ENCODE measurements at places on chromosomes 1 and 21. TPM values are rescaled to one million over a fixed set of nuclear protein-coding genes. Genes with fewer than 3 reads are reported as not detected.

CELA2A gene
- total RNA-seq, result not detected

DNA sequence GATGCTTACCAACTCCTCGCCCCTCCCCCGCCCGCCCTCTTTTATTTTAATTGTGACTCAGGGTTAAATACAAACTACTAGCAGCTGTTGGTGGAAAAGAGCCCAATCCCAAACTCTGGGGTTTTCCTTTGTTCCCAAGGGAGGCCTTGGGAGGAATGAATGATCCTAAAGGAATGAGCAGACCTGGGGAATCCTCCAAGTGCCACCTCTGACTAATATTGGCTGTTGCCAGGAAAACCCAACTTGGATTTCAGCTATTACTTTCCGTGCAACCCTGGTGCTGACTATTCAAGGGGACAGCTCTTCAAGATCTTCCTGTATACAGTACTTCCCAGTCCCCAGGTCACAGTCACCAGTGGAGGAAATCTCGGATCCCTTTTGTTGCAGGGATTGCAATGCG is 1.3 kb upstream of the S100A10 start:
- DNase-seq, result no peak

GRCh38 chr1:47558601-47559593 is 121.1 kb downstream of the FOXD2 start:
- no peak for DNase-seq

AGO4 gene
- 12.2 TPM for total RNA-seq

- no peak for DNase-seq
Measured at GRCh38 chr1:241638099-241638682, 2.0 kb downstream of the CHML start.

DNA sequence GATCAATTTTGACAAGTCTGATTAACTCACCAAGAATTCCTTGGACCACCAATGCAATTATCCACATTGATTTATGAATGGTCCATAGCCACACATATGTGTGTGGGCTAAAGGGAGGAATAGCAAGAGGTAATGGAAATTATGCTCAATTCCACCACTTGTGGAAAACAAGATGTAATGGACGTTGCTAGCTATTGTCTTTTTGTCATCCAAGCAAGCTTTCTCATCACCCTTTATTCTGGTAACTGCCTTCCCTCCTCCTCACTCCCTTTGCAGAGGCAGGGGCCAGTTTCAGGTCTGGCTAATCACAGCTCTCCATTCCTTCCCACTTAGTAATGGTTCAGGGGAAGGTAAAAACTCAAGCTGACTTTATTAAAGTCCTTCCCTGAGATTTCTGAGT is 24.7 kb upstream of the RAB3GAP2 start:
- DNase-seq, result no peak

IGSF21 gene
- 6.6 TPM for total RNA-seq

DNA sequence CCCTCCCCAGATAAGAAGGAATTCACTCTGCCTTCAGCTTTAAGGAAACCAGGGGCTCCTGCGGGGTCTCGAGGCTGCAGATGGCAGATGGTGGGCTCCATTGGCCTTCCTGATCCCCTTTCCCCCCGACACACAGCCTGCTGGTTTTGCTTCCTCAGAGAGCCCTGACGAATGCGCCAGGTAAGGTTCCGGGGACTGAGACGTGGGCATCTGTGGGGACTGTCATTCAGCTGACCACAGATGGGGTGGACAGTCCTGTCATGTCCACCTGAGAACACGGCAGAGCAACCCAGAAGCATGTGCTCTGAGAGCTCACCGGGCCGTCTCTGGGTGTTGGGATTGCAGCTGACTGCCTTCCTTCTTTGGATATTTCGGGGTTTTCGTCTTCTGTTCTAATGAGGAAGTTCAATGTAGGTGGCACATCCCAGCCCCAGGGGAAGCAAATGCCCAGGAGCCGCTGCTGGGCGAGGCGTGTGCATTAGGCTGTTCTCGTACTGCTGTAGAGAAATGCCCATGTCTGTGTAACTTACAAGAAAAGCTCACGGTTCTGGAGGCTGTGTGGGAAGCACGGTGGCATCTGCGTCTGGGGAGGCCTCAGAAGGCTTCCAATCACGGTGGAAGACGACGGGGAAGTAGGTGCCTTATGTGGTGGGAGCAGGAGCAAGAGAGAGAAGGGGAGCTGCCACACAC is 22.6 kb upstream of the TTC34 start:
- no peak for DNase-seq

FLG2 gene
- total RNA-seq, result not detected

RNF223 gene
- 2.3 TPM for total RNA-seq

- DNase-seq, result no peak
Measured at GRCh38 chr1:247386217-247386616, 29.8 kb upstream of the NLRP3 start.

TESK2 gene
- 2.7 TPM for total RNA-seq

GRCh38 chr1:242139442-242139841 is 140.5 kb upstream of the MAP1LC3C start:
- DNase-seq, result no peak

GART gene
- total RNA-seq, result 60.9 TPM

DNA sequence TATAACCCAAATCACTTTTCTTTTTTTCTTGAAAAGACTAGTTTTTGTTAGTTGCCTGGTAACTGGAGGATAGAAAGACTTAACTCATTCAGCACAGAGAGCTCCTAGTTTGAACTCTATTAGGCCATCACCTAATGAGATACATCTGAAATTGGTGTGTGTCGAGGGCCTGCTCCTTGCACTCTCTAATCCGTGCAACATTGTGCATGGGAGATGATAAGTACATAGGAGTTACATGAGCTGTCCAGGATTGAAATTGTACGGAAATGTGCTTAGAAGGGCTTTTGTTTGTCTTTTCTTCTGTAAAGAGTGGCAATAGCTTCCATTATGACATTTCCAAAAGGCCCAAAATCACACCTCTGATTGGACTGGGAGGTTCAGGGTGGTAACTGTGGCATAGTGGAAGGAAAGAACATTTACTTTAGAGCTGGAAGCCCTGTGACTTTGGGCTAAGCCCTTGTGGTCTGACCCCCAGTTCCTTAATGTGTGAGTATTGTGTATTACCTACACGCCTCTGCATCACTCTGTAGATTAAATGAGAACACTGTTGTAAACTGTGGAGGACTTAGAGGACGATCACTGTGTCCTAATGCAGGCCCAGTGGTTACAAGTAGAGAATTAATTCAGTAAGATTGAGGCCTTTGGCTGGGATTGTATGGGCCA is 71.2 kb downstream of the FGGY start:
- no peak for DNase-seq

GRCh38 chr1:117658676-117659075 is 52.8 kb downstream of the TENT5C start:
- no peak for DNase-seq

LAPTM5 gene
- total RNA-seq, result 108 TPM

DNA sequence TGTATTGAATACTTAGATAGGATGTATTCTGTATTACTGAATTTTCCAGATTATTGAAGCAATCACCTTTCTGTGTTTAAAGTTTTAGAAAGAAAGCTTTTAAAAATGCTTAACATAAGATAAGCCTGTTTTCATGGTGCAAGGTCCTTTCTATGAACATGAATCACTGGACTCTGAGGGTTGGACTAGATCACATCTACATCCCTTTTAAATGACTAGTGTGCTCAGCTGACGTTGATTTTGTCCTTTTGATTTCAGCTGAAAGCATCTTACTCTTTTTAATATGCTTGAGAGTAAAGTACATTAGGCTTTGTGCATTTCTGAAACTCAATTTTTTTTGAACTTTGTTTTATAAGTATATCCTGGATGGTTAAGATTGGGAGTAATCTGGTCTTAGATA is 16.2 kb downstream of the MIER1 start:
- DNase-seq, result no peak

GRCh38 chr1:164363980-164364379 is 195.0 kb upstream of the PBX1 start:
- DNase-seq, result no peak

CCDC181 gene
- 4.8 TPM for total RNA-seq

- peak; percentile 71 for DNase-seq
Measured at GRCh38 chr21:35204850-35205541, 155.9 kb upstream of the RUNX1 start.

CCDC27 gene
- not detected for total RNA-seq

FCER1G gene
- total RNA-seq, result 43.4 TPM

LMNA gene
- total RNA-seq, result 384 TPM

- no peak for DNase-seq
Measured at GRCh38 chr1:115746021-115746690, 22.4 kb downstream of the CASQ2 start.

Measured in kidney (tissue), 22 donors.